Neural progenitor cell (in vitro differentiated cells): ENCODE measurements at places on chromosomes 5 and 9.

DNA sequence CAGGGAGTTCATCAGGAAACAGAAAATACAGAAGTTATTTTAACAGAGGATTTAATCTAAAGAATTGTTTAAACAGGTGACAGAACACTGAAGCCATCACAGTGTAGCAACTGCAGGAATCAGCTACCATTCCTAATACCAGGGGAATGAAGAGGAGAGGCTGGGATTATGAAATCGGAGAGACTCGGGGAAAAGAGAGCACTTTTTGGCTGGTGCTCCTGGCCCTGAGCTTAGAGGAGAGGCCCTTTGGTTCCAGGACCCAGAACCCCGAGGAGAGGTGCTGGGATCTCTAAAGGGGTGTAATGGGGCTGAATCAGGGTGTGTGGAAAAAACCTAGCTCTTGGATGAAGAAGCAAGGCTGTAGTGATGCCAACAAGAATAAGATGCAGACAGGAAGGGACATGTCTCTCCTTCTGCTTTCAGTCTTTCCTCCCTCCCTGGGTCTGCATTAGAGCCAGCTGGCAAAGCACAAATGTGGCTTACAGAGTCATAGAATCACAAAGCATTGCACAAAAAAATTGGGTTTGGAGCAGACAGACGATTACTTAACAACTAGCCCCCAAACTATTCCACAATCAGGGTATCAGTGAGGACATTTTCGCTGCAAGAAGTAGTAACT is 11.6 kb upstream of the SFXN1 start:
- no peak overlapping the region for H3K27ac ChIP-seq
- no peak overlapping the region for H3K4me3 ChIP-seq
- H3K36me3 ChIP-seq, result no peaks in the 10 kb centered on the region
- no peaks in the 10 kb centered on the region for H3K27me3 ChIP-seq
- H3K4me1 ChIP-seq, result peaks cover 7% of the 10 kb centered on the region
- no peak for DNase-seq

DNA sequence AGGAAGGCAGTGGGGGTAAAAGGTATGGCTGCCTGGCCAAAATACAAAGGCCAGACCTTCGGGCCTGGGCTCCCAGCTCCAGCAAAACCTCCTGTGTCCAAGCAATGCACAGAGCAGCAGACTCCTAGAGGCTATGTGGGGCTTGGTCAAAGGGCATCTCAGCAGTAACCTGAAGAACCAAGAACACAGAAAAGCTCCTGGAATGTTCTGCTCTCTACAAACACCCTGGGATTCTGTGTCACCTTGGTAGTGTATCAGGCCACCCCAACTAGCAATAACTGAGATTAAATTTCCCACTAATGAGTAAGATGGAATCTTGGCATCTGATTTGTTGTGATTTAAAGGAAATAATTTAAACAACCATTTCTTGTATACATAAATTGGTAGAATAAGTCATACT is 158.6 kb downstream of the GLIS3 start:
- no peaks in the 10 kb centered on the region for H3K36me3 ChIP-seq
- H3K27ac ChIP-seq, result no peak overlapping the region
- peaks cover 66% of the 10 kb centered on the region for H3K4me1 ChIP-seq
- no peak overlapping the region for H3K4me3 ChIP-seq
- no peaks in the 10 kb centered on the region for H3K27me3 ChIP-seq

DNA sequence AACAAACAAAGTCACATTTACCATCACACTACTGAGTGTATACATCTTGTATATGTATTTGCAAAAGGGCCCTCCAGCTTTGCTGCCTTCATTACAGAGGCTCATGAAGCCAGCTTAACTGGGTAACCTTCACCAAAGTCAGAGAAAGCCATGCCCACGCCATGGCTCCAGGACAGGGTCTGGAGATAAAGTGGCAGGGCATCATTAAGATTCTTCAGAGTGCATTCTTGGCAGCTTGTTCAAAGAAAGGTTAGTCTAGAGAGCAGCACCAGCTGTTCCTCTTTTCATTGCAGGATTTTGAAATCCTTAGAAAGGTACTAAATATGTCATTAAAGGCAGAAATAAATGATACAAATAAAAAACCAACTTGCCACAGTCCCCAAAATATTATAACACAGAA is 333.2 kb downstream of the NDUFS4 start:
- no peak overlapping the region for H3K4me3 ChIP-seq
- no peaks in the 10 kb centered on the region for H3K4me1 ChIP-seq

DNA sequence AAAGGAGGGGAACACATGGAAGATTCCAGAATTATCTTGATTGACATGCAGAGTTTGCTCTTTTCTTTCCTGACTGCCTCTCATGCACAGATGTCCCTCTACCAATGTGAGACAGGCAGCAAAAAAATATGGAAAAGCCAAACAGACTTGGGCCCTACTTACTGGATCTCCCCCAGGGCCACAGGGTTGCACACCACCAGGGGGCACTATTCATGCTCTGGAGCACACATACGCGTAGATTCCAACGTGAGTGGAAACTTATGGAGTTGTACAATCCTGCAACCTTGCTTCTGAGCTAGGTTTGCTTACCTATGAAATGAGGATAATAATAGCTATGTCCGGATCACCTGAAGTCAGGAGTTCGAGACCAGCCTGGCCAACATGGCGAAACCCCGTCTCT is 319.5 kb downstream of the ARHGEF28 start:
- no peak overlapping the region for H3K4me3 ChIP-seq
- H3K4me1 ChIP-seq, result peaks cover 39% of the 10 kb centered on the region
- DNase-seq, result peak; percentile 14
- H3K36me3 ChIP-seq, result no peaks in the 10 kb centered on the region
- H3K27me3 ChIP-seq, result no peaks in the 10 kb centered on the region

- H3K27ac ChIP-seq, result no peak overlapping the region
- DNase-seq, result no peak
- no peak overlapping the region for H3K4me3 ChIP-seq
- H3K27me3 ChIP-seq, result no peaks in the 10 kb centered on the region
- H3K36me3 ChIP-seq, result no peaks in the 10 kb centered on the region
Observed at GRCh38 chr9:28105001-28105400, 531.7 kb upstream of the C9orf72 start.

- DNase-seq, result no peak
- no peak overlapping the region for H3K4me3 ChIP-seq
Observed at GRCh38 chr9:96858018-96858573, 3.8 kb upstream of the ZNF782 start.
